Activated CD4-positive, alpha-beta T cell treated with anti-CD3 and anti-CD28 coated beads, Interleukin-2, amount 50 U/mL, for 24 hours (primary cell): ENCODE measurements at places on chromosomes 5 and 9.

- no peak for DNase-seq
Measured at GRCh38 chr9:107744873-107745272, 255.3 kb upstream of the KLF4 start.

DNA sequence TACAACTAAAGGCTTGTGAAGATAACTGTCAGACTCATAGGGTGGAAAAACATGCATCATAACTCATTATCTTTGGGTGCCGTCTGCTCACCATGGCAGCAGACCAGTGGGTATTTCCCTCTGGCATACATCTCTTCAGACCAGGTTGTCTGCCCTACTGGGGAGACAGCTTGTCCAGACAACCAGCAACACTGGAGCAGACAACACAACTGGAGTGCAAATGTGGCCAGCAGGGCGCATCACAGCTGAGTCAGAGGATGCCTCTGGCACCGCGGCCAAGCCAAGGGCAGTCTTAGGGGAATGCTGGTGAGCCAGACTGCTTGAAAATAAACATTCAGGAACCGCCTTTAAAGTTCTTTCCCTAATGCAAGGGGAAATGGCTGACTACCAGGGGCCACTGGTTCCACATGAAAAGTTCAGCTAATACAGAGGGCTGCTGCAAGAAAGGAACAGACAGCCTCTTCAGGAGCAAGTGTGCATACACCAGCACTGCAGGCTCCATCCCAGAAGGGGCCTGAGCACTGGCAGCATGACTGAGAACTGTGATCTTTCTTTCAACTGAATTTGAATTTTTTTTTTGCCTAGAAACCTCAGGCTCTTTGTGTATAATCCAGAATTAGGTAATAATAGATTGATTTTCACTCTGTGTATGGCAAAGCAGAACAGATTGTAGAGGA is 77.3 kb downstream of the MAMDC2 start:
- no peak for DNase-seq

DNA sequence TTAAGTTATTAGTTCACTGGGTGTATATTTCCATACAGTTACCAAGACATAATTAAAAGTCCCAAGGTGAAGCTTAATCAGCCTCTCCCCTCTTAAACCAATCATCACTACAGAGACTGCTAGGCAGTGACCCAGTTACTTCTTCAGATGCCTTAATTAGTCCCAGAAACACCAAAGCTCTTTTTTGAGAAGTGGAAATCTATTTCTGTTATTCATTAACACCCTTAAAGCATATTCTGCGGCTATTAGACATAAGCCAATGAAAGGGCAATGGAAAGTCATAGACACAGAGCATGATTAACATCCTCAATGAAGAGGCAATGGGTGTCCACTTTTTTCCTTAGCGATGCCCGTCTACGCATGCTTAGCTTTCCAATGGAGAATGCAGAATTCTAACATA is 48.3 kb upstream of the DNAH5 start:
- DNase-seq = no peak

DNA sequence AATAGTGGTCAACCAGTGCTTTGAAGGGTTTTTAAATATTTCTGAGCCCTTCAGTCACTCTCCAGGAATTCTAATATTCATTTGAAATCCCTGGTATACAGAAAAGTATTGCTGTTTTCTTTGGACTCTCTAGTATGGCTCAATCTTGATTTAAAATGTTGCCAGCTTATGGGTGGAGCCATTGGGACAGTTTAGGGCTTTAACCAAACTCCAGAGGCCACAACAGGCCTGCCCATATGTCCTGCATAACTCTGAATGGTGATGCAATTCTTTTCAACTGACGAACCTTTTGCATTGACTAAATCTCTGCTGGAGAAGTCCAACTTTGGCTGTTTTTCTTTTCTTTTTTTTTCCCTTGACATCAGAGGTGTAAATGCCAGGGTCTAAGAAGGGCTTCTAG is 10.3 kb upstream of the ANKHD1 start:
- DNase-seq = no peak

DNA sequence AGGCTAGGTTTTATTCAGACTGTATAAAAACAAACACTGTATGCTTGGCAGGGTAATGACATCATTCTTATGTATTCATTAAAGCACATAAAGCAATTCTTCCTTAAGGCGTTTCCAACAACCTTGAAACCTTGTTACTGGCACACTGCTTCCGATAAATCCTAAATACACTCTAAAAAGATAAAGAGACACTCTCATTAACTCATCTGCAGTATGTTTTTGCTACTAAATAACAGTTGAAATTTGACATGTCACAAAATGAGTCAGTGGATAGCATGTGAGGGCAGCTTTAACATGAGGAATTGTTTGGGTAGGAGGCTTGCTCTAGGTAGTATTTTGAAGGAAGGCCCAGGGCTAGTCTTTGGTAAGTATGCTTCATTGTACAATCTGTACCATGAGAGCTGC is 13.7 kb downstream of the YIPF5 start:
- DNase-seq = no peak

- no peak for DNase-seq
Measured at GRCh38 chr5:59845730-59846129, 47.8 kb downstream of the PDE4D start.

DNA sequence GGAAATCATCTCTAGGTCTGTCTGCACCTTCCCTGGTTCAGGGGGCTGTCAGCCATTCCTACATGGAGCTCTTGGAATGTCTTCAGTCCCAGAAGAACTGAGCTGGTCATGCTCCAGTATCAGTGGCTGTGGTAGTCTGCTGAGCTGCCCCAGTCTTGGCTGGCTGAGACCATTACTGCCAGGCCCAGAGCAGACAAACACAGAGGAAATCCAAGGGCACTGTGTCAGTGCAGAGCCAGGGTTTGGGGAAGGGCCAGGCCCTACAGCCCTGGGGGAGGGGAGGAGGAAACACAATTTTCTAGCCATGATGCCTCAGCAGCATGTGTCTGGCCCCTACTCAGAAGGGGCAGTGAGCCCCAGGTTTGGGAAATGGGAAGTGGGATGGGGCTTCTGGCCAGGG is 58.4 kb downstream of the ARHGEF37 start:
- DNase-seq = no peak

DNA sequence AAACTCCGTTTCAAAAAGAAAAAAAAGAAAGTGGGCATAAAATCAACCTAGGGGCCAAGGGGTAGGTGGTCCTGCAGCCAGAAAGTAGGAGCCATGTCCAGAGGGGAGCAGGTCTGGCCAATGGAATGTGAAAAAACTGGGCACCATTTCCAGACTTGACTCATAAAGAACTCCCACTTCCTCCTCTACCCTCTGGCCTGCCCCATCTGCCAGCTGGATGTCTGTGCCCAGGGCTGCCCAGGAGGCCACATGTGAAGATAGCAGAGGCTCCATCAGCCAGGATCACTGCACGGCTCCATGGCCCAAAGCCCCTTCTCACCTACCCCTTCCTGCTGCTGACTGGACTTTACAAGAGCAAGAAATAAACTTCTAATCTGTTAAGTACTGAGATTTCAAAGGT is 42.1 kb upstream of the EEIG1 start:
- no peak for DNase-seq

DNA sequence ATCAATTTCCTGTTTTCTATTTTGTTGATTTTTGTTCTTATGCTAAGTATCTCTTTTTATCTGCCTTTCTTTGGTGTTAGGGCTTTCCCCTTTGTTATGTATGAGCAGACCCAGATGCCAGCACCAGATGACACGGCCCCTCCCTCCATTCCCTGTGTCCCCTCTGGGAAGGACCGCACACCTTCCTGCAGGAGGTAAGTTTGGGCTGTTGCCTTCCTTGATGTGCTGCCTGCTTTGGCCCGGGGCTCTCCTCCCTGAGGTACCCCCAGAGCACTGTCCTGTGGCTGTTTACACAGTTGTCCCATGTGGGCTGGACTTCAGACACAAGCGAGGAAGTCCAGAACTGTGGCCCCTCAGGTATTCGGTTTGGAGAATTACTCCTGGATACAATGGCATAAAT is 343.8 kb upstream of the IRX1 start:
- DNase-seq = no peak

- no peak for DNase-seq
Measured at GRCh38 chr5:172549696-172550095, 91.4 kb upstream of the NEURL1B start.

DNA sequence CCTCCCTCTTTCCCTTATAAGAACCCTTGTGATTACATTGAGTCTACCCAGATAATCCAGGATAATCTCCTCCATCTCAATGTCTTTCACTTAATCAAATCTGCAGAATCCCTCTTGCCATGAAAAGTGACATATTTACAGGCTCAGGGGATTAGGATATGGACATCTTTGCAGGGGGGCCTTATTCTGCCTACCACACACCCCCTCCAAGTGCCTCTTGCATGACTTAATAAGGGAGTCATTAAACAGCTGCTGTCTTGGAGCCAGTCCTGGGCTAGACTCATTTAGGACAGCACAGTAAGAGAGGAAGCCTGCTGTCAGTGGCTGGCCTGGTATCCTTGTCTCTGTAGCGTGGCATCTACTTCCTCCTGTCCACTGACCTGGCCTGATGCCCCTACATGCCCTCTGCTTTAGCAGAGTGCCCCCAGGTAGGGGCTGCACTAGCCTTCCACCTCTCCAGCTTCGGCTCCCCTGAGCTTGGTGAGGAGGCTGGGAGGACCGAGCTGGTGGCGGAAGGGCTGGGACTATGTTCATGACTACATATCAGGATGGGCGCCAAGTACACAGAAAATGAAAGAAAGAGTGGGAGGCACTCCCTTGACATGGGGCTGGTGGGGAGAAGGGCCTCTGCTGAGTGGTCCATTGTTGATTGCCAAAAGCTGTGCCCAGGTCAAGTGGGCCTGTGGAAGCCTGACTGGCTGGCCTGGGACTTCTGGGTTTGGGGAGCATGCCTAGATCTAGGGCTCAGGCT is 17.2 kb downstream of the ENHO start:
- DNase-seq = no peak

DNA sequence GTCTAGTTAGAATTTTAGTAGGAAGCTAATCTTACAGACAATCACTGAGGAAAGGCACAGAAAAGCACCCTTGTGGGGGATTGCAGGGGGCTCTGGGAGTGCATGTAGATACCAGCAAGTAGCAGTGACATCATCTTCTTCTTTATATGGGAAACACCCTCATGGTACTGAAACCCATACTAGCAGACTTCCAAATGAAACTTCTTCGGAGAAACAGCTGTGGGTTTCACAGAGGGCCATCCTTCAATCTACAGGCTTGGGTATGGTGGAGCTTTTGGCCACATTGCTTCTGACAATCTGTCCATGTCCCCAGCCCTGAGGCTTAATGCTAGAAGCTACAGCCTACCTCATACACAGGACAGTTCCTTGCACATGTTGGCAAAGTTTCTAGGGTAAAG is 165.2 kb upstream of the NFIB start:
- DNase-seq = no peak

DNA sequence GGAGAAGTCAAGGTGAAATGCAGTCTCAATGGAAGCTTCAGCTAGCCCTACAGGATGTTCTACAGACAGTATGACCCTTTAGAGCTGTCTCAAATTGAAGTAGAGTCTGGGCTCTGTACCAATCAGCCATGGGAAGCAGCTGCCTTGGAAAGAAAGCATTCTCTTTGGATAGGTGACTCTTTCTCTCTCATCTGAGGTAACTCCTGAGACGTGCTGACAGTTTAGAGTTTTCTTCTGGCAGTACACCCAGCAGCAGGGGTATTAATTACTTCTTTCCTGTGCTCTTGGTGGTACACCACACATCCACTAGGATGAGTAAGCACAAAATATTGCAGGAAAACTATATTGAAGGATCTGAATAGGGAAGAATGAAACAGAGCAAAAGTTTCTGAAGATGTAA is 329.6 kb upstream of the RGMB start:
- no peak for DNase-seq
